ENCODE measurements at places on chromosomes 1 and 21.

GRCh38 chr1:65880611-65881010, 87.9 kb downstream of the PDE4B start:
- no peak for DNase-seq

GRCh38 chr1:65341381-65341780, 32.0 kb downstream of the DNAJC6 start:
- no peak for DNase-seq

- no peak for DNase-seq
Measured at GRCh38 chr1:198166900-198167299, 10.1 kb downstream of the NEK7 start.

DNA sequence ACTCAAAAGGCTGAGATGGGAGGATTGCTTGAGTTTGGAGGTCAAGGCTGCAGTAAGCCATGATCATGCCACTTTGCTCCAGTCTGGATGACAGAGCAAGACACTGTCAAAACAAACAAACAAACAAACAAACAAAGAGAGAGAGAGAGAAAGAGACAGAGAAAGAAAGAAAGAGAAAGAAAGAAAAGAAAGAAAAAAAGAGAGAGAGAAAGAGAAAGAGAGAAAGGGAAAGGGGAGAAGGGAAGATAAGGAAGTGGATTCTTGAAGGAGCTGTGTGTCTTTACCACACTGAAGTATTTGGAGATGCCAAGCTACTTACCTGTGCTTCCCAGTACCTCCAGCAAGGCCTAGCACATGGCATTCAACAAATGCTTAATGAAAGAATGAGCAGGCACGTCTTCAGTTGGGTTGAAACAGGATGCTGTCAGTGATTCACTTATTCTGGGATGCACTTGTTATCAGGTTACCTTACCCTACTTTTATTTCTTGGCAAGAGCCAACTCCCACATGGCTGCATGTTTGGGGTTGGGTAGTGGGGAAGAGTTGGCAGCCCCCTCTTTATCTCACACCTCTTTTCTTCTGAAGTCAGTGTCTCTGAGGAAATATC, 28.8 kb downstream of the CD101 start:
- DNase-seq, result no peak
